Skin of body (tissue), 3 donors: ENCODE measurements at places on chromosomes 7 and 10. TPM values are rescaled to one million over a fixed set of nuclear protein-coding genes. Genes with fewer than 3 reads are reported as not detected.

Gene GFRA1
- 49.8 TPM for total RNA-seq

Gene CPN1
- not detected for total RNA-seq

Gene COL17A1
- 128 TPM for total RNA-seq

DNA sequence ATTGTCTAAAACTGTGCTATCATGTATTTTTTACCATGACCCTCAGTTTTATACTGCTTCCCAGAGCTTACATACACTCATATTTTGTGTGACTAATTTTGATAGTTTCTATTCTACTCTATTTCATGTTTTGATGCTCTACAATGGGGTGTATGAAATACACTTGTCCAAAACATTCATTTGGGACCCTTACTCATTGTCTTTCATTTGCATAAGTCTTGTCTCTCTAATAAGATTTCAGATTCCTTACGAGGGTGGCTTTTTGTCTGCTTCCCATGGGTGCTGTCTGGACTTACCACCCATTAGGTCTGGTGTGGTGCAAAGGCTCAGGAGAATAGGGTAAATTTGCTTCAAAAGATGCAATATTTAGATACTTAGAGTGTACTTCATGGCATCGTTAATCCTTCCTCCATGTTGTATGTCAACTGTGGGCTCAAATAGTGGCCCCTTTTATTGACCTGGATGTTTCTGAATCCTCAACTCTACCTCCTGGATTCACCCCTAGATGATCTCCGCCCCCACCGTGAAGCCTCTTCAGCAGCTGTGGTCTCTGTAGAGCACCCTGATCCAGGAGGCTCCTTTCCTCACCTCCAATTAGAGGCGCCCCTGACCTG, 3.6 kb upstream of the GIMAP5 start:
- no peak for DNase-seq

- no peak for DNase-seq
Measured at GRCh38 chr10:60206735-60207134, 182.9 kb downstream of the ANK3 start.

DNA sequence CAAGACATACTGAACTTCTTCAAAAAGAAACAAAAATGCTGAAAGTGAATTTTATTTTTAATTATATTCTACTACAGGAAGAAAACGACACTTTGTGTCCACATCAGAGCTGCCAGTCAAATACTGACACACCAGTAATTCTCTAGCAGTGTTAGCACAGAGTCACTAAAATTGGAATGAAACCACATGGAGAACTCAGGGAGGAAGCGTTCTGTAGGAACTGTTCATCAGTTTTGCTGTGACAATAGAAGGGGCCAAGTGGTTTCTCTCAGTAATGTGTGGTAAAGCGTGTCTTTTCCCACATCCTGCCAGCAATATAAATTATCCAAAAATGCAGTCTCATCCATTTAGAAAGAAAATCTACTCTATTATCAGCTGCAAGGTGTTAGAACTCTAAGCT, 683.3 kb downstream of the GRM8 start:
- no peak for DNase-seq

- peak; percentile 76 for DNase-seq
Measured at GRCh38 chr7:20598459-20599309, 16.8 kb upstream of the ABCB5 start.
